ENCODE measurements at places on chromosomes 12 and 14.

DNA sequence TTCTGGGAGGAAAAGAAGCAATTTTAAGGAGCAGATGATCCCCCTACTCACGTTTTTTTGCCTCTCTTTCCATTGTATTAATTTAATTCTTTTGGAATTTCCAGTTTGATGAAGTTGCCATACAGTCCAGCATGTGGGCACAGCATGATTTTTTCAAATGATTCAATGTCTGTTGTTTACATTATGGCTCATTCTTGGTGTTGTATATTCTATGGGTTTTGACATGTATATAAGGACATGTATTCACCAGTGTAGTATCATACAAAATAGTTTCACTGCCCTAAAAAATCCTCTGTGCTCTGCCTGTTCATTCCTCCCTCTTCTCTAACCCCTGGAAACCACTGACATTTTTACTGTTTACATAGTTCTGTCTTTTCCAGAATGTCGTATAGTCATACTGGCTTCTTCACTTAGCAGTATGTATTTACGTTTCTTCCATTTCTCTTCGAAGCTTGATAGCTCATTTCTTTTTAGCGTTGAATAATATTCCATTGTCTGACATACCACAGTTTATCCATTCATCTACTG, 13.3 kb upstream of the KLHDC2 start:
- DNase-seq, result no peak

GRCh38 chr12:46265102-46265501, 3.7 kb downstream of the SLC38A1 start:
- no peak for DNase-seq

DNA sequence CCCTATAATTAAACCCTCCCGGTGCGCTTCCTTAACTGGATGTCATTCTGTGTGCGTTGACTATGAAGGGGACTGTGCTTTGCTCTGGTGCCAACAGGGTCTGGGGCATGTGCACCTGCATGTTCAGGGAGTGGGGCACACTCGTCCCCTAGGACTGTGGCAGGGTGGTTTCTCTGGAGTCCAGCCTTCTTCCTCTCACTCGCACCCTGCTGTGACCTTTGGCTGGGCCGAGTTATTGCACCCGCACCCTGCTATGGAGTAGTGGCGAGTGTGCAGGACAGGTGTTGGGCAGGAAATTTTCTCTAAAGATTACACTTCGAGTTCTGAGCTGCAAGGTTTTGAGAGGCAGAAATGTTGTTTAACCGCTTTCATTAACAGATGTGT, 138.9 kb downstream of the PLXNC1 start:
- DNase-seq, result no peak

DNA sequence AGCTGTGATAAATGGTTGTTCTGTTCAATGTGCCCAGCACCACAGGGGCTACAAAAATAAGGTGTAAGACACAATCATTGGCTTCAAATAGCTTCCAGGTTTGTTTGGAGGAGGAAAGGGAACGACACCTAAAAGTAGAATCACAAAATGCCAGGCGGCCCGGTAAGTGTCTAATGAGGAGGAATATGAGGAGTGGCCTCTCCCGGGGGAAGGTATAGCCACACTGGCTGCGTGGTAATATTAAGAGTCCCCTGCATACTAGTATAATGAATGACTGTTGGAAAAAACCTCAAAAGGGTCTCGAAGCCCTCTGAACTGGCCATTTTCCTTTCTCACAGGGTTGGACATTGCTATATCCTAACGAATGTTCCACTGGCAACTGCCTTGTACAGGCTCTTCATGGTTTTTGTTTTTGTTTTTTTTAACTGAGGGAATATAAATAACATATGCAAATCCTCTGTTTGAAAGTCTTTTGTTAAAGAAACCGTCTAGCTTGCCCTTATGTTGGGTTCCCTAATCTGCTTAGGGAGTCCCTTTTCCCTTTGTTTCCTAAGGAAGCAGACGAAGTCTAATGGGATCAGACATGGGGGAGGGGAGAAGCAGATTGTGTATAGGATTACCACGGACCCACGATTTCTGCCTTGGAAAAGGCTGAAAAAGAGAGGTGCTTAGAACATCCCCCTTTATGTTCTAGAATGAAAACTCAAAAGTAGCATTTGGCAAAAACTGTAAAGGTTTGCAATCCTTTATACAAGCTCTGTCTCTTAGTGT, 4.2 kb downstream of the CCDC60 start:
- no peak for DNase-seq

GRCh38 chr12:113325916-113326315, 9.0 kb downstream of the SLC8B1 start:
- DNase-seq, result no peak
